Peyer's patch (tissue), 4 donors: ENCODE measurements at places on chromosomes 11 and 22.

DNA sequence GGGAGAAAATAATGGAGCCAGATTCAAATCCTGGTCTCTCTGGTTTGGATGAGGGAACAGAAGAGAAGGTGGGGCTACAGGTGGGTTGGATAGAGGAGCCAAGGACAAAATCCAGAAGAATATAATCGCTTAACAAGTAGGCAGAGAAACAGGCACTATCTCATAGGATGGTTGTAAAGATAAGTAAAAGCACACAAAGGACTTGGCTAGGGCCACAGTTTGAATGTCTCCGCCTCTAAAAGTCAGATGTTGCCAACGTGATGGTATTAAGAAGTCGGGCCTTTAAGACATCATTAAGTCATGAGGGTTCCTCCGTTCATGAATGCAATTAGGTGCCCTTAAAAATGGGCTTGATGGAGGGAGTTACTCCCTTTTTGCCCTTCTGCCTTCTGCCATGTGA lies 42.8 kb downstream of the SIK3 start:
- no peak for DNase-seq

GRCh38 chr11:124402326-124402922 lies 3.6 kb upstream of the OR8B3 start:
- DNase-seq = peak; percentile 80

GRCh38 chr11:79258576-79258975 lies 182.3 kb downstream of the TENM4 start:
- no peak for DNase-seq

DNA sequence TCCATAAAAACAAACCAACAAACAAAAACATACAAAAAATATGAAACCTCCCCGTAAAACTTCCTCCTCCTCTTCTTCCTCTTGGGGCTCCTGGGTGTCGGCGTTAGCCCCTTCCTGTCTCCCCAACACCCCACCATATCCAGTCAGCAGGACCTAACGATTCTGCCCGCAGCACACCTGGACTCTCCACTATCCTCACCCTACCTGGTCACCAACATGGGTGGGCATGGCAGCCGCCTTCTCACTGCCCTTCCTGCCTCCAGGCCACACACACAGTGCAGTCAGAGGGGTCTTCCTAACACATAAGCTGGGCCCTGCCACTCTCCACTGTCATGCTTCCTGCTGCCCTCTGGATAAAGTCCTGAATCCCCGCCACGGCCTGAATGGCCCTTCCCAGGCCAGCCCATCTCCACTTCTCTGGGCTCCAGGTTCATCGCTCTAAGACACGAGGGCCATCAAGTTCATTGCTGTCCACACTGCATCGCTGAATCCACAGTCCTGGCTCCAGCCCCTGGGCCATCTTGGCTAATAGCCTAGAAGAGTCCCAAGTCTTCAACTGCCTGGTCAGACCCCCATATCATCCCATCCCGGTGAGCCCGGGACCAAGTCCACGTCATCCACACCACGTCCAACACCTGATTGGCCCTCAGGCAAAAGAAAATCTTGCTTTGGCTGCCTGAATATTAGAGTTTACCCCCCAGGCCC lies 76.2 kb downstream of the IGLL1 start:
- no peak for DNase-seq

GRCh38 chr11:122367809-122368231 lies 251.8 kb upstream of the BLID start:
- DNase-seq = no peak

DNA sequence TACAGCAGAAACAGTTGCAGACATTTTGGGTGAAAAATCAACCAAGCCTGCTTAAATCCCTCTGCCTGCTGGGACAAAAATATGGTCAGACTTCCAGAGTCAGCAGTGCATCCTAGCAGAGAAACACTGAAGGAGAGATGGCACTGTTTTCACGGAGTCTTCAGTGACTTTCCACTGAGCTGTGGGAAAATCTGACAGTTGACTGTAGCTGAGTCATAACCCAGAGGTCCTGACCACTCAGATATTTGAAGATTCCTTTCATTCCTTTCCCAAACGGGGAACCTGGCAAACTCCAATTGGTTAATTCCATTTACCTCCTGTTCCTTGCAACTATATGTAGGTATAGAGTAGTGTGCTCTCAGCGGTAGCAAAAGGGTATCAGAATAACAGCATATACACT lies 20.9 kb upstream of the UPB1 start:
- DNase-seq = no peak

DNA sequence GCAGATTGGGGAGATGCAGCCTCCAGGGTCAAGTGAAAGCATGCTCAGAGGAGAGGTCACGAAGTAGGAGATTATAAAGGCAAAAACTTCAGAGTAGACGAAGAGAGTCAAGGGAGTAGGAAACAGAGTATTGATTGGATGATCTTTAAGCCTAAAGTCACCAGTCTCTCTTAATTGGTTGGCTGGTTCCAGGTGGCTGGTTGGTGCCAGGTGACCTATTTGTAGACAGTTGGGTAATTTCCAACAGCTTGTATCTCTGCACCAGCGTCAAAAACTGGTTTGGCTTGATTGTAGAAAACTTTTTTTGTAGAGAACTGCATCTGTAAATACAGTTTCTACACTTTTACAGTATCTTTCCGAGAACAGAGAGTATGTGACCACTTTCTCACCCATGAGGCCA lies 75.7 kb upstream of the CCDC90B start:
- DNase-seq = no peak

- no peak for DNase-seq
Observed at GRCh38 chr11:11045156-11045930, 187.5 kb upstream of the ZBED5 start.

- peak; percentile 91 for DNase-seq
Observed at GRCh38 chr11:35082321-35083180, 56.4 kb upstream of the CD44 start.

- DNase-seq = no peak
Observed at GRCh38 chr11:35967042-35967441, 23.2 kb downstream of the LDLRAD3 start.

- DNase-seq = no peak
Observed at GRCh38 chr11:47850337-47850736, 2.2 kb upstream of the NUP160 start.

GRCh38 chr11:70581991-70582885 lies 183.9 kb downstream of the CTTN start:
- no peak for DNase-seq

- DNase-seq = no peak
Observed at GRCh38 chr11:69171476-69172240, 15.9 kb downstream of the SMIM38 start.

GRCh38 chr22:30266445-30267381 lies at the start of gene OSM:
Gene OSM (minus strand): TSS chr22:30266851. CDS start chr22:30266799, 52 bp downstream.
- DNase-seq = no peak

DNA sequence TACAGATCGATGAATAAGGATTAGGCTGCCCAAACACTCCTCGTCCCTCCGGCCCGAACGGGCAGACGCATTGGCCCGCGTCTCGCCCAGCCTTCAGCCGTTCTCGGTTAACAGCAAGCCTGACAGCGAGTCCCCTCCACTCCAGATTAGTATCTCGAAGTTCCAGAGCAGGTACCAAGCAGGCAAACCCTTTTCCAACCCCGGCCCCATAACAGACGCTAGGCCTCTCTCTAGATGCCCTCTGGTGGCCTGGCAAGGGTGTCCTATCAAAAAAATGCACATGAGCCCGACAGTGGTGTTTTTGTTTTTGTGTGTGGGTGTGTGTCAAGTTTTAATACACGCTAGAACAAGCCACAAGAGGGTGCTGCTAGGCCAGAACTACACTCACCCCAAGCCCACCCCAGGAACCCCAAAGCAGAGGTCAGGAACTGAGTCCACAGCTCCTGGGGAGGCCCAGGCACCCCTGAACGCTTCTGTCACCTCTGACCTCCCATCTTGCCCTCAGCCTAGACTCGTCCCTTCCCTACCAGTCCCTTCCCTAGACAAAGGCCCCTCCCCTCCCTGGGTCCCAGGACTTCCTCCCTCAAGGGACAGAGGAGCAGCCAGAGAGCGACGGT lies 658 bp upstream of the ARFGAP2 start:
- DNase-seq = peak; percentile 88

GRCh38 chr11:96481204-96481603 lies 91.4 kb downstream of the JRKL start:
- no peak for DNase-seq

- no peak for DNase-seq
Observed at GRCh38 chr22:19352766-19353165, 61.2 kb upstream of the CLTCL1 start.

DNA sequence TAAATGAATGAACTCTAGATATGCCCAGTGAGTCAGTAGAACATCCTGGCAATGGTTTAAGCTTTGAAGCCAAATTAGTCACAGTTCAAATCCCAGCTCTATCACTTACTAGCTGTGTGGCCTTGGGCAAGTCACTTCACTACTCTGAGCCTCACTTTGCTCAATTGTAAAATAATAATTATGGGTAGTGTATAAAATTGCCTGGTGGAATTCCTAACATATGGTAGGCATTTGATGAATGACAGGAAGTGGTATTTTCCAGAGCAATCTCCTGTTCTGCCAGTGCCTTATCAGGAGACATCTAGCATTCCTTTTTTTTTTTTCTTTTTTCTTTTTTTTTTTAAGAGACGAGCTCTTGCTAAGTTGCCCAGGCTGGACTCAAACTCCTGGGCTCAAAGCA lies 13.0 kb downstream of the SCN4B start:
- no peak for DNase-seq

- DNase-seq = no peak
Observed at GRCh38 chr11:31996159-31996881, 94.6 kb upstream of the RCN1 start.

GRCh38 chr11:72643547-72643946 lies 30.7 kb downstream of the PDE2A start:
- DNase-seq = no peak

DNA sequence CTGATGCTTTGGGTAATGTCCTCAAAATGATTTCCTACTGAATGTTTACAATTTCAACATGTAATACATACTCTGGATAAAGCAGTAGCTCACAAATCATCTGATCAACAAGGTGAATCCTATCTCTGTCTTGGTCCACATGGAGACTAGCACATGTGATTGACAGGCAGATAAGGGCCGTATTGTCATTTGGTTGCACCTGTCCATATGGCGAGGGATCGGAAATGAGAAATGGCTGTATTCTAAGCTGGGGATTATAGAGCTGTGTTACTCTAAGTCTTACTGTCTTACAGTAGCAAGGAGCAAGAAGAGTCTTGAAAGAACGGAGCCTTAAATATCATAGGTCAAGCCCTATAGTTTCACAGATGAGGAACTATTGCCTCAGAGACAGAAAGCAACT lies 55.7 kb downstream of the APIP start:
- no peak for DNase-seq

GRCh38 chr22:35961480-35962295 lies 66.9 kb downstream of the RBFOX2 start:
- DNase-seq = no peak

DNA sequence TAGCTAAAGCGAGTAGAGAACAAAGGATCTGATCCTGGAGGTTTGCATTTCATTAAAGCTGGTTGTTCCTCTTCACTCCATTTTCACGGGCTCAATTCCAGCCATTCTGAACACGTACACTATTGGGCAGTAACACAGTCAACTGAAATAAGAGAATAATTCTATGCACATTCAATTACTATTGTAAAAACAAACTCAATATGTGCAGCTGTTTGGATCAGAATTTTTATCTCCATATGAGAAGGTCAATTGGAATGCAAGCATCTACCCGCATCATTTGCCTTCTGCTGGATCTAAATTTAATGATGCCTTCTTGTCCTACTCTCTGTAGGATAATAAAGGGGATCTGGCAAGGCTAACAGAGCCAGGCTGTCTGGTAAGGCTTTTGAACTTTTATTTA lies 562.8 kb upstream of the CCDC179 start:
- DNase-seq = no peak

DNA sequence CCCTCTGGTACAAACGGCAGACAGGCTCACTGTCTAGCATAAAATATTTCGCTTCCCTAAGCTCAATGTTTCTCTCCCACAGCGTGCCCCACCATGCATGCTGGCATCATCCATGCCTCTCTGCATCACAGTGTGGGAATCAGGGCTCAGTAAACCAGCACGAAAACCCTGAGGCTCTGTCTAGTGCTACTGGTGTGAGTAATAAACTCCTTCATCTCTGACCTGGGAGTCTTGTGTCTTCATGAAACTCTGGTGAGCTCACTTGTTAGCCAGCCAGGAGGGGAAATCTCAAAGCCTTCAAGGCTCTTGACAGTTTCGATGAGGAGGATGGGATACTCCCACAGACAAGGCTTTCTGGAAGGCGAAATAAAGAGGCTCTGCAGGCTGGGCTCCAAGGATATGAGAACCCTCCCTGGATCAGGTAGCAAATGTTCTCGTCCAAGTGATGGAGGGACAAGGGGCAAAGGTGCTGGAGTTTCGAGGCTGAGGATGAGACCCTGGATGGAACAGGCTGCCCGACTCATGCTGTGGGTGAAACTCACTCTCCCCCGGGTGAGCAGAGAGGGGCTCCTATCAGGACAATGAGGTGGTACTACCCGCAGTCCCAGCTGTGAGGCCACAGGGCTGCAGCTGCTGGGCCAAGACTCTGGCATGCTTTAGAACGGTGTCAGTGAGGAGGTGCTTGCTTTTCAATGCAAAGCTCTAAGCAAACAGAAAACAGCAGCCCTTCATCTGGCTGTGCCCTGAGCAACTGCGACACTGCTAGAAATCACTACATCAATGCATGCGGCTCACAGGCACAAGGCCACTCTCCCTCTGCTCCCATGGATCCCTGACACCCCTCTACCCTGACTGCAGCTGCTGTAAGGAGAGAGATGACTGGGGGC lies 69.3 kb downstream of the SHANK2 start:
- peak; percentile 21 for DNase-seq

DNA sequence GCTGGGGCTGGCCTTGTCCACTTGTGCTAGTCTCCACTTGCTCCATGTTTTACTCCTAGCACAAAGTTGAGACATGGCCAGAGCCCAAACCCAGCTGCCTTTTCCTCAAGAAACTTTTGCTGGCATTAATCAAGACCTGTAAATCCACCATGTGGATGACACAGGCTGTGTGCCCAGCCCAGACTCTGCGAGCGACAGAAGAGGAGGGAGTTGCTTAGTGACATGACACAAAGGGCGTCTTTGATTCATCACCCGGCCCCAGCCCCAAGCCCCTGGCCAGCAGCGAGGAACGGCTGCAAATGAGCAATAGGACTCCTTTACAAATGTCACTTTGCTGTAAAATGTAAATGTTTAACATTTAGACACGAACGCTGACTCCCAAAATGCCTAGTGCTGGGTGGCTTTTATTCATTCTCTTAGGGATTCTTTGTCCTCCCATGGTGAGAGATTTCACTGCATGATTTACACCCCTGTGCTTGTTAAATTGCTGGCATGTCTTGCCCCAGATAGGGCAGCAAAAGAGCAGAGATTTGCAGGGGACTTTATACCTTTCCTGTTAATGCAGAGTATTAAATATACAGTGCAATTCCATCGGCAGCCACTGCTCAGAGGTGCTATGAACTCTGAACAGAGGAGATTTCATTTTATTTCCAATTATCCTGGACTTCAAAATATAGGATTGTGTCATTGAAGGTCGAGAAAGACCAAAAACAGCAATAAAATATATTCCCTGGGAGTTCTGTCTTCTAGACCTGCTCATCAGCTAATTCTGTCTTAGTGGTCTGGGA lies 263.6 kb upstream of the NCAM1 start:
- no peak for DNase-seq

GRCh38 chr11:75632962-75633361 lies 35.9 kb downstream of the MAP6 start:
- DNase-seq = no peak
